ENCODE measurements at places on chromosomes 3 and 15. TPM values are rescaled to one million over a fixed set of nuclear protein-coding genes. Genes with fewer than 3 reads are reported as not detected.

DNA sequence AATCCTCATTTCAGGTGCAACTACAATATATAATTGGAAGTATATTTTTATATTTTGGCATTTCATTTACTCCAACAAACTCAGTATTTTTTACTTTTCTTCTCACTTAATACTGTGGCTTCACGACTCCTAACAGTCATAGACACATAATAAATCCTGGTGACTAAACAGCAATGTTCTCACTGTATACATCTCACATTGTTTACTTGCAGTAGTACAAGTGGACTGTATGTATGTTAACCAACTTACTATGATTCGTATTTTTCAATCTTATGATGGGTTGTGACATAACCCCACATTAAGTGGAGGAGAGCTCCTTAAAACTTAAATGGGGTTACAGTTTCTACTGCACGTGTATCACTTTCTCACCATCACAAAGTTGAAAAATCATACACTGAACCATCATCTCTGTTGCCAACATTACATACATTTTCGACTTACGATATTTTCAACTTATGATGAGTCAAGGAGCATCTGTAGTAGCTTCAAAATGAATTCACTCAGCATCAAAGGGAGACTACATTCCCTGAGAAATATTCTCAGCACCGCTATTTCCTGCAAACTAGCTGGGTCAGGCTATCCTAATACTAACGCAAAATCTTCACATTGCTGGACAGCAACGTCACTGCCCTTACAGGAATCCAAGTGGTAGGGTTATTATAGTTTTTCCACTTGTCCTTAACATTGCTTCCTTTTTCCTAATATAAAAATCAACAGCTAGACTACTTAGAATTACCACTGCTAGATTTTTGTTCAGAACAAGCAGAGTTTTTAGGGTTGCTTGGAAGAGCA, 7.3 kb downstream of the ADAM10 start:
- DNase-seq = no peak

DNA sequence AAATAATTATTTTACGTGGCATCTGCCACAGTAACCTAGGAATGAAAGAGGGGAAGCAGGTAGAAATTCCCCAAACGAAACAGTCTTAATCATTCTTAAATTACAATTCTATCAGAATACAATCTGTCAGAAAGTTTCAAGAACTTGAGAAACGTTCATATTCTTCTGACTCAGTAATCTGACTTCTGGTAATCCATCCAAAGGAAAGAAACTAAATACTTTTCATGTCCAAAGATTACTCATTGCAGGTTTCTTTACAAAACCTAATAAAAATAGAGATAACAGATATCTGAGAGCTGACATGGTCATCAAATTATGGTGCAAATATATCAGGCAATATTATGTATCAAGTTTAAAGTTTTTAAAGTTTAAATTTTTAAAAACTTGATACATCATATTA, 109.4 kb downstream of the DLG1 start:
- no peak for DNase-seq

- no peak for DNase-seq
Measured at GRCh38 chr15:79973456-79974195, 2.6 kb upstream of the BCL2A1 start.

- DNase-seq = no peak
Measured at GRCh38 chr3:162367429-162368260, 871.0 kb downstream of the OTOL1 start.

DNA sequence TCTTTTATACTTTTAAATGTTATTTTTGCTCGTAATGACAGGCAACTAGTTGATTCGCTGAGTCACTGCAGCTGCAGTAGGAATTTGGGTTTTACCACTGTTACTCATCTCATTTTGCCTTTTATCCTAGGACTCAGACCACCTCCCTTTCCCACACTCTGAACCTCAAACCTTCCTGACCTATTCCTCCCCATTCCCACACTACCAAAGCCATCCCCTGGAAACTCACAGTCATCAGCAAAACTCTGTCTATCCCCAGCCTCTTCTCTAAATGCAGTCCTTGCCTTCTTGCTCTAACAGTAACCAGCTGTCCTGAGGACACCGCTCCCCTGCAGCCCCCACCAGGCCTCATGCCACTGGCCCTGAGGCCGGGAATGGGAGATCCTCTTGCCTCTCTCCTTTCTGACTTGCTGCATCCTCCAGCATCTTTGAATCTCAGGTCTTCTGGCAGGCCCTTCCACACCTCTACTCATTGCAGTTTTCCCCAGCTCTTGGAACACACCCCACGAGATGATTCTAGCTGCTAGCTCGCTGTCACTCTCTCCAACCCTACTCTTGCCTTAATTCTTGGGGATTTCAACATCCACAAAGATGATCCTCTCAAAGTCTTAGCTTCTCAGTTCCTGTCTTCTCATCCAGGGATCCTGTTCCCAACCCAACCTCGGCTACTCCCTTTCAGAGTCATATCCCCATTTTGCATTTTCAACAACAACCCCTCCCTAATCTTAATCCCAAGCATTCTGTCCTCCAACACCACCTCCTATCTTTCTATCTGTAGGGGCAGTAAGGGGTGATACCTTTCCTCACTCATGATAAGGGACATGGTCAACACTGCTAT, 55.9 kb upstream of the C3orf80 start:
- DNase-seq = no peak

DNA sequence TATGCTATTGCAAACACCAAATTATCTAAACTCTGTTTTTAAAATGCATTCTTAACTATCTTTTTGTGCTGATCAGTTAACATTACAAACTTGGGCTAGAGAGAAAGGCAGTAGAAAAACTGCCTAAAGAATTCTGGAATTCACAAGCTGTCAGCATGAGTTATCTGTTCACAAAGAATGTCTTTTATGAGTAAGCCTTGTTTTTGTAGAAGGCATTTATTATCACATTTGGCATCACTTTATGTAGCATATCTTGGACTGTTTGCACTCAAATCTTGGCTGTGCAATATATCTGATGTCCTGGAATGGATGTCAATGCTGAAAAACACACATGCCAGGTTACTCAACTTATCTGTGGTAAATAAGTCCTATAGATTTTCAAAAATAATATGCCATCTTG, 15.5 kb upstream of the BCHE start:
- DNase-seq = no peak

- no peak for DNase-seq
Measured at GRCh38 chr3:185959609-185960521, 22.1 kb upstream of the TRA2B start.

GRCh38 chr3:165852191-165852590, 15.0 kb upstream of the BCHE start:
- DNase-seq = no peak

DNA sequence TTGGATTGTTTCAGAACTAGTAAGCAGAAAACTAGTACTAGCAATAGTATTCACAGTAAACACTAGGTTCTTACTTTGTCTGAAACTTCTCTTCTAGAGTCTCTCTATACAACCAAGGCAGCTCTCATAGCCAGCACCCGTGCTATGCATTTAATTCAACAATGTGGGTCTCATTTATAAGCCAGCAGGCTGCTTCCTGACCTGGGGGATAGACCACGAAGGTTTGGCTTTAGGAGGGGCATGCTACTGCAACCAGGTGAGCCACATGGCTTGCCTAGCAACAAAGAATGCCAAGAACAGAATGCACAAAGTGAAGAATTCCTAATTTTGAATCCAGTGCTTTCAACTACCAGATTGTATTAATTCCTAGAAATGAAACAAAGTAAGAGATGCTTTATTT, 213.8 kb downstream of the CHST2 start:
- no peak for DNase-seq

DNA sequence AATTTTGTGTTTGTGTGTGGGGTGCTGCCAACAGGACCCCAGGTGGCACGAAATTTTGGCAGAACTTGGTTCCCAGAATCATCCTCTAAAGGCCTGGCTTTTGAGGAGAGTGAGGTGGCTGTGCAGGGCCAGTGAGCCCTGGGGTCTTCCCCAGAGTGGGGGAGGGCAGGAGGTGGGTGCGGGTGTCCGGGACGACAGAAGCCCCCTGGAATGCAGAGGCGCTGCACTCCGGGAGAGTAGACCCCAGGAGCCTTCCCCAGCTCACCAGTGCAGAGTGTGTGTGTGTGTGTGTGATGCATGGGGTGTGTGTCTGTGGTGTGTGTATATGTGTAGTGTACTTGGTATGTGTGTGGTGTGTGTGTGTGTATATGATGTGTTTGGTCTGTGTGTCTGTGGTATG, 44.4 kb upstream of the SEC13 start:
- DNase-seq = no peak

DNA sequence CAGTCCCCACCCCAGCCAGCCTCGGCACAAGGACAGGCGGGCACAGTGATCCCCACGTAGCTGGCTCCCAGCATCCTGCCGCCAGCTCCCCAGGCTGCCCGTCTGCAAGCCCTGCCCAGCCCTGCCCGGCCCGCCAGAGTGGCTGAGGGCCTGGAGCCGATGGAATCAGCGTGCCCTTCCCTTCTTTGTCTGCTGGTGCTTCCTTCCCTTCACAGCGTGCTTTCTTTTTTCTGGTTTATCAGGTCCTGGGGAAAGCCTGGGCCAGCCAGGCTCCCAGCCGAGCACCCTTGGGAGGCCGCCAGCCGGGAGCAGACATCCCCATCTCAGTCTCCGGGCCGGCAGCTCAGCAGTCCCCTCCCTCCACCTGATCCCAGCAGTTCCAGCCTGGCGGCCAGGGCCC, 54.7 kb upstream of the SMAD6 start:
- no peak for DNase-seq

- DNase-seq = no peak
Measured at GRCh38 chr3:143998266-143998665, 26.6 kb downstream of the DIPK2A start.

SYNPR gene
- not detected for total RNA-seq

PAK6 gene
- total RNA-seq = not detected

RTP1 gene
- total RNA-seq = not detected

PLA2G4E gene
- total RNA-seq = not detected

DLL4 gene
- total RNA-seq = 11.9 TPM

SLCO3A1 gene
- total RNA-seq = 12.3 TPM

CNBP gene
- 369 TPM for total RNA-seq

SLTM gene
- 111 TPM for total RNA-seq

NOX5 gene
- total RNA-seq = 0.47 TPM

PRKCD gene
- total RNA-seq = 39.9 TPM

Measured in omental fat pad (tissue), 4 donors.